ENCODE measurements at places on chromosomes 5 and 9. TPM values are rescaled to one million over a fixed set of nuclear protein-coding genes. Genes with fewer than 3 reads are reported as not detected.

The TAS2R1 gene
- total RNA-seq = not detected

The CORO2A gene
- total RNA-seq = 11.1 TPM

The SLC36A3 gene
- not detected for total RNA-seq

The OLFM1 gene
- total RNA-seq = 5.5 TPM

DNA sequence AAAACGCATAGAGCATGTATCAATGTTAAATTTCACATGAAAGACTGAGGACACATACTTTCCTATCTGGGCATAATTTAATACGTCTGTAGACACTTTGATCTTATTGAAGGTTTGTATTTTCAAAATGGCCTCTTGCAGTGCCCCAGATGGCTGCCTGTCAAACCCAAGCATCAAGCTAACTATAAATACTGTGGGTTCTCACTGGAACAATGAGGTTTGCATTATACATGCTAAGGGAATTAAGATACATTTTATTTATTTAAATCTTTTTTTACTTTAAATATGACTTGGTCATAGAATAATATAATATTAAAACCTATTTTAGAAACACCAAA lies 702.9 kb upstream of the GRAMD2B start:
- no peak for DNase-seq
- no peaks in the 10 kb centered on the region for H3K27me3 ChIP-seq
- no peak overlapping the region for H3K27ac ChIP-seq
- H3K4me3 ChIP-seq = no peak overlapping the region
- peaks cover 13% of the 10 kb centered on the region for H3K4me1 ChIP-seq
- no peaks in the 10 kb centered on the region for H3K36me3 ChIP-seq

DNA sequence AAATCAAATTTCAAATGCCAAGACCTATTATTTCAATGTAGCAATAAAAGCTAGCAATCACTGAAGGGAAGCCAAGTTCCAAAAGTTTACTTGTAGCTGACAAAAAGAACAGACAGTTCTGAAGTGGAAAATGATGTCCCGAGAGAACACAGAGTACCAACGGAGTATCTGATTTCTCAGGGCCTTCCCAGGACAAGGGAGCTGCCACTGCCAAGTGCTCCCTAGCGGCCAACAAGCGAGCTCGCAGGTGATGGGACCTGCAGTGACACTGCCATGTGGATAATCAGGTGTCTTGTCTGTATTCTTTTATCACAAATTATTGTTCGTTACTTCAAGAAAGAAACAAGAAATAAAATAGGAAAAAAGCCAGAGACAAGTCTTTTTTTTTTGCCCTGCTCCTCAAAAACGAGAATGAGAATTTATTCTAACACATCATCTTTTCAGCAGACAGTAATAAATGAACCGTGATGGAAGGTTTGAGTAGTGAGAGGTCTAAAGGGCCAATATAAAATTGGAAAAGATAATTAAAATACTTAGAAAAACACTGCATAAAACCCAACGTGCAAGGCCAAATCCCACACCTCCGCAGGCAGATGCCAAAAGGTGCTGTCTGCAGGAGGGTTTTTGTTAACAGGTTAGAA lies 159.4 kb downstream of the MYO10 start:
- H3K4me1 ChIP-seq = peaks cover 6% of the 10 kb centered on the region
- no peak for DNase-seq
- H3K4me3 ChIP-seq = no peak overlapping the region
- peaks cover 18% of the 10 kb centered on the region for H3K36me3 ChIP-seq

DNA sequence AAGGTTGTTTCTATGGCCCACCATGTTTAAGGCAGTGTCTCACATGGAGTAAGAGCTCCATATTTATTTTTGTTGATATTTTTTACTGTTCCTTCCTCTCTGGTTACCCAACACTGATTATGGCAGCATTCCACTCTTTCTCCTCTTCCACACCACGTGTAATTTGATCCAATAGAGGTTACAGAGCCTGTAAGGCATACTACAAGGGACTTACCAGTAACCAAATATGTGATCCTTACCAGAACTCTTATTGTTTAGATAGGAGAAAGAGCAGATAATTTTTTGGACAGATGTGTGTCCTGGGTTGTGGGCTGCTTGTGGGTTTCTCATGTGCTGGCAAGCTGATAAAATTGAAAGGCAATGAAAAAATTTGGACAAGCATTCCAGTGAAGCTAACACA lies 261.3 kb downstream of the TMEM167A start:
- H3K27me3 ChIP-seq = no peaks in the 10 kb centered on the region
- no peak overlapping the region for H3K4me3 ChIP-seq

GRCh38 chr5:69212022-69212421 lies 22.6 kb downstream of the CENPH start:
- no peaks in the 10 kb centered on the region for H3K27me3 ChIP-seq
- no peak overlapping the region for H3K27ac ChIP-seq
- DNase-seq = no peak
- peaks cover 6% of the 10 kb centered on the region for H3K4me1 ChIP-seq
- no peak overlapping the region for H3K4me3 ChIP-seq
- H3K36me3 ChIP-seq = no peaks in the 10 kb centered on the region
